KBM-7 (cell line): ENCODE measurements at places on chromosomes 12 and 14.

DNA sequence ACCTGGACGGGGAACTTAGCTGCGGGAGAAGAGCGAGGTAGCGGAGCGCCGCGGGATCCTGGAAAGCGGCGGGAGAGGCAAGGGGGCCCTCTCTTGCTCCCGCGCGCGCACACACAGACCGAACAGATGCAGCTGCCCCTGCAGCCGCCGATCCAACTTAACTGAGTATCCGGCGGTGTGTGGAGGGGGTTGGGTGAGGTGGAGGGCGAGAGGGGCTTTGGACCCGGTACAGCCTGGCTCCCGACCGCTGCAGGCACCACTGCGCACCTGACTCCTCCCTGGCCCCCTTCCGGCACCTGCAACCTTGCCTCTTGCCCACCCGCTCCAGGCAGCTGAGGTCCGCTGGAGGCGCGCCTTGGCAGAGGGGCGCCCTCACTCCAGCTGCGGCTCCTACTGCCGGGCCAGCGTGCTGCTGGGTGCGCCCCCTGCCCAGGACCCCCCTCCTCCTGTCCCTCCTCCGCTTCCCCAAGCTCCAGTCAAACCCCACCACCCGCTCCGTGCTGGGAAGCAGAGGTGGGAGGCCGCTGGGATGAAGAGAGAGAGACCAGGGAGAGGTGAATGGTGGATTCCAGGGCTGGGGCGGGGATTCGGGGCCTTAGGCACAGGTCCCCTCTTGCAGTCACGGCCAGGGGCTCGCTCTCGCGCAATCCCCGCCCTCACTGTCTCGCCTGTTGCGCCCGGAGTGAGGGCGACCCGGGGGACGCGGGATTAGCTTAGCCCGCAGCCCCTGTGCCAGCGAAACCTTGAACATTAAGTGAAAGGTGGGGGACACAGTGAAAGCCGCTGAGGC lies 2.6 kb downstream of the DIO3 start:
- no peak for DNase-seq

- DNase-seq = no peak
These were observed 43.5 kb upstream of the NOS1 start for GRCh38 chr12:117404940-117405339.

GRCh38 chr12:118038137-118038536 lies 21.6 kb downstream of the RFC5 start:
- DNase-seq = no peak

- no peak for DNase-seq
These were observed 70.0 kb downstream of the SLC38A6 start for GRCh38 chr14:61051051-61051450.

- DNase-seq = no peak
These were observed 1.6 kb downstream of the MFAP5 start for GRCh38 chr12:8661016-8661415.

DNA sequence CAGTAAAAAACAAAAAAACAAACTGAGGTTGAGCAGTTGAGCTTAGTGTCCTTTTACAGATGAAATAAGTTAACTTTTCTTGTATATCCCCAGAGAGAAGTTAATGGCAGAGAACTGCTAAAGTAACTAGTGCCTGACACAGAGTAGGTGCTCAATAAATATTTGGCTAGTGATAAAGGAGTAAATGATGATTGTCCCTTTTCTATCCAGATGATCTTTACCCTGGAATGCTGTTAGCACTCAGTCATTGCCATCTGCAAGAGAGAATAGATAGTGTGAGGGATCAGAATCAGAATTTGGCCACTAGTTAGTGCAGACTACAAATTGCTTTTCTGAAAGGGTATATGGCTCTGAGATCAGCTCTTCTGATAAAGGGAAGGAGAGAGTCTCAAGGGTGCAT lies 21.6 kb downstream of the VEZT start:
- DNase-seq = no peak

DNA sequence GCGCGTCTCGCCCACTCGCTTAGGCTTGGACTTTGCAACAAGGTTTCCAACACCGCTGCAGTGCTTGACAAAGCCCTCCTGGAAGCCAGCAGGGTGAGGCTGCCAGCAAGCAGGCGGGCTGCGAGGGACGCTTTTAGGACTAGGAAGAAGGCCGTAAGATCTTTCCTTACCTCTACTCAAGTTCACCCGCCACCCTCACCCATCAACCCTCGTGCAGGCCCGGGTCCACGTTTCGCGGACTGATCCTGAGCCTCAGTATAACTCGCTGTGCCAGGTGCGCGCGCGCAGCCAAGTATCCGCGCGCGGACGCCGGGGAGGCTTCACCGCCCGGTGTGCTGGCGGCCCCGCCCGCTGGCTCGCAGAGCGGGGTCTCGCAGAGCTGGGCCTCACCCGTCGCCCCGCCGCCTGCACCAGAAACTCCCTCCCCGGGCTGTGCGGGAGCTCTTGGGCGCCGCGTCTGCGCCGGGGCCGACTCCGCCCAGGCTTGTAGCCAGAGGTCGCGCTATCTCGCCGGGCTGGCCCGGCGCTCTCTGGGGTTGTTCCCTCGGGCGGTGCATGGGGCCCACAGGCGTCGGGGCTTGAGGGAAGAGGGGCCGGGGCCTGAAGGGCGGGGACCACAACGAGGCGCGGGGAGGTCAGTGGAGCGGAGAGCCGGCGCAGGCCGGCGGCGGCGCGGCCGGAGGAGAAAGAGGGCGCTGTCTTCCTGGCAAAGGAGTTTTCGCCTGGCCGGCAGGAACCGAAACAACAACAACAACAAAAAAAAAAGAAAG lies 7.6 kb upstream of the SIX1 start:
- DNase-seq = no peak

- peak; percentile 97 for DNase-seq
These were observed at the start of gene CDCA3 for GRCh38 chr12:6851153-6851920. TSS of gene CDCA3 (minus strand) at chr12:6851286. CDS start at chr12:6850952, 334 bp downstream.

- no peak for DNase-seq
These were observed 10.6 kb upstream of the NINJ2 start for GRCh38 chr12:673849-674248.

- no peak for DNase-seq
These were observed 14.4 kb downstream of the RASSF9 start for GRCh38 chr12:85821759-85822158.

GRCh38 chr14:51432302-51432948 lies 192.4 kb downstream of the TMX1 start:
- DNase-seq = no peak

GRCh38 chr14:100062590-100062989 lies 2.6 kb upstream of the EVL start:
- no peak for DNase-seq

DNA sequence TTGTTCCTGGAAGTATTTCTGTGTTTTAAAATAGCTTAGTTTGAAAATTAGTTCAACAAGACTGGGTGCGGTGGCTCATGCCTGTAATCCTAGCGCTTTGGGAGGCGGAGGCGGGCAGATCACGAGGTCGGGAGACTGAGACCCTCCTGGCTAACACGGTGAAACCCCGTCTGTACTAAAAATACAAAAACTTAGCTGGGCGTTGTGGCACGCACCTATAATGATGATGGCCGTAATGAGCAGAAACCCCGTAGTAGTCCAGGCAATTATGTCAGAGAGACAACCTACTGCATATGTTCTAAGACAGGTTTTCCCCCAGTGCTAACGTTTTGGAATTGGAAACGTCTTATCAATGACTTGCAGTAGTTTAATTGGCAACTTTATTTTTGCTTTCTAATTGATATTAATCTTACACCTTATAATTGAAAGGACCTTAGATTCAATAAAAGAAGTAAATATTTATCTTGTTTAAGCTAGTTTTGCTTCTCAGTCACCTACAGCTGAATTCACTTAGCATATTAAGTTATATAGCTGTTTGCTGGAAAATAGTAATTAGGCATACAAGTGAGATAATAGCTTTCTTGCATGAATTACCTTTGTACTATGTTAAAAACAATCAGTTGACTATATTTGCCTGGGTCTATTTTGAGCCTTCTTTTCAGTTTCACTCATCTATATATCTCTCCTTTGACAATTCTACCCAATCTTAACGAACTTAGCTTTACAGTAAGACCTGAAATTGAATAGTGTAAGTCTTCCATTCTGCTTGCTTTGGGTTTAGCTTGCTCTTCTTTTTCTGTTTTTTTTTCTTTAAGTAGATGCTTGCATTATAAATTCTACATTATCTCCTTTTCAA lies 15.6 kb downstream of the CLECL1 start:
- DNase-seq = no peak

DNA sequence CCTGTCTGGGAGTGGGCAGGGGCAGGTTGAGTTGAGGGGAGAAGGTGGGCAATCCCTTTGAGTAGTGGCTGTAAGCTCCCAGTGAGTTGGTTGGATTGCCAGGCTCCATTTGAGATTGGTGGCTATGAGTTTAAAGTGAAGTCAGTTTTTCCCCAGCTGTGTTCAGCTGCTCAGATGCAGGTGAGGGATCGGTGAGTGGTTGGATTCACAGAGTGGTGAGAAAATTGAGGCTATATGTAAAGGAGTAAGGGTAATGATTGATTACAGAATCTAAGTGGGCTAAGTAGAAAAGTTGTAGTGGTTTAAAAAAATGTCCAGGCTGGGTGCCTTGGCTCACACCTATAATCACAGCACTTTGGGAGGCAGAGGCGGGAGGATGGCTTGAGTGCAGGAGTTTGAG lies 68.6 kb downstream of the GLRX5 start:
- no peak for DNase-seq

DNA sequence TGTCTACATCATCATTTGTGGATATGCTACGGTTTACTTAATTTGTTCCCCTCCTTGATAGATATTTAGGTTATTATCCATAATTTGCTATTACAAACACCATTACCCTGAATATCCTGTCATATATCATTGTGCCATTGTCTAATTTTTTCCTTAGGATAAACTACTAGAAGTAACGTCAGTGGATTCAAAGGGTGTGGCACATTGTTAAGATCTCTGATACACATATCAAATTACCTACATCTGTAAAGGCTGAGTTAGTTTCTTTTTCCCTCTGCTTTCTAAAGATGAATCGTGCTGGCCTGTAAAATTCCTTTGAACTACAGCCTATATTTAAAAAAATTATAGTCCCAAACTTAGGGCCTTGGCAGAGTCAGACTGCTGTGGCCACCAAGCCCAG lies 53.9 kb upstream of the STRN3 start:
- DNase-seq = no peak

GRCh38 chr12:75623631-75624154 lies 112.3 kb upstream of the KRR1 start:
- no peak for DNase-seq

GRCh38 chr12:45909041-45909713 lies 81.2 kb downstream of the SCAF11 start:
- no peak for DNase-seq

- DNase-seq = no peak
These were observed 4.5 kb downstream of the DDHD1 start for GRCh38 chr14:53148671-53149070.

- DNase-seq = no peak
These were observed 1149.5 kb downstream of the BCL11B start for GRCh38 chr14:98122527-98122926.
